ENCODE measurements at places on chromosomes 5 and 9.

- DNase-seq: no peak
Measured at GRCh38 chr5:15627109-15627508, 127.1 kb downstream of the FBXL7 start.

GRCh38 chr5:139667001-139667729, 19.0 kb downstream of the CXXC5 start:
- DNase-seq: no peak

- DNase-seq: no peak
Measured at GRCh38 chr5:172235132-172235780, 41.3 kb downstream of the EFCAB9 start.

DNA sequence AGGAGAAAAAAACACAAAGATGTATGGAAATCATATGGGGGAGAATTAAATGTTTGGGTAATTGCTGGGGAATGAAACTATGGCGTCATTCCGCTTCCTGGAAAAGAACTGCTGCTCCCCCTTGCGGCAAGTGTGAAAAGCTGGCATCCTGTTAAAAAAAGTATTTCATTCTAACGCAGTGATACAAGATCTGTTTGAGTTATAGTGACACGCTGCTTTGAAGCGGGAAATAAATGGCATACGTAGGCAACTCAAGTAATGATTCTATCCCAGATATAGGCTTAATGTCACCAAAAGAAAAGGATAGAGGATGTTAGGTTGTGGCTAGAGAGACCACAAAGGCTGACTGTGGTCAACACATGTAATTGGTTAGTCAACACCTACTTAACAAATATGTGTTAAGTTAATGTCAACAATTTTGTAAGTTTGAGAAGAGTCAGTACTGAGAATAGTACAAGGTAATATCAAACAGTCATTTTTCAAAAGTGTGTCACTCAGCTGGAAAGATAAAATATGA, 70.2 kb upstream of the ALDH1A1 start:
- DNase-seq: no peak

DNA sequence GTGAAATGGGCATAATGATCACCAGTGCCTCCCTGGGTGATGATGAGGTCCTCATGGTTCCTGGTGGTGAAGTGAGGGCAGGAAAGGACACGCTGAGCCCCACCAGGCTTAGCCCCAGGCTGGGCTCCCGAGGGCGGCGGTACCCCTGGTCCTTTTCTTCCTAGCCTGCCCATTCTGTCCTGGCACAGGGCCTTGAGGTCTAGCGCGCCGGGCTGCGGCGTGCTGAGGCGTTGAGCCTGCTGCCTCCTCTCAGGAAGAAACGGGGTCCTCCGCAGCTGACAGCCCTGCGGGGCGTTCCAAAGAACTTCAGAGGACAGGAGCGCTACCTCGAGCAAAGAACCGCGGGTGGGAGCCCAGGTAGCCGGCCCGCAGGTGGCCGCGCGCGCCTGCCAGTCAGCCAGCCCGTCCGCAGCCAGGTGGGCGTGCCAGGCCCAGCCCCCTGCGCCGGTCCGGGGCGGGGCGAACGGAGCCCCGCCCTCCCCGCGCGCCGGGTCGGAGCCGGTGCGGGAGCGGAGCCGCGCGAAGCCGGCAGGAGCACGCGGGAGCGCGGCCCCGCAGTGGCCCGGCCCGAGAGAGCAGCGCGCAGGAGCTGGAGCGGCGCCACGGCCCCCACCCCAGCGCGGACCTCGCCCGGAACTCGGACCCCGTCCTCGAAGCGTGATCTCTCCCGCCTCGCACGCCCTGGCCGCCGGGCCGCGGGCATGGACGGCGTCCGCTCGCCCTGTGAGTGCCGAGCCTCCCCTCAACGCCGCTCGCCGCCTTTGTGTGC, at the start of gene WNK2:
WNK2 (plus strand) TSS at position 477 of the 769 bp plus-strand sequence. CDS start 791 bp downstream, outside the sequence.
- no peak for DNase-seq

- no peak for DNase-seq
Measured at GRCh38 chr5:69368458-69369339, 621 bp downstream of the AK6 start.

- no peak for DNase-seq
Measured at GRCh38 chr5:42520203-42520602, 97.0 kb downstream of the GHR start.

- no peak for DNase-seq
Measured at GRCh38 chr9:131475956-131476776, 26.6 kb upstream of the POMT1 start.

- DNase-seq: no peak
Measured at GRCh38 chr9:12425878-12426864, 267.0 kb upstream of the TYRP1 start.

GRCh38 chr9:27785714-27786100, 212.4 kb upstream of the C9orf72 start:
- DNase-seq: no peak

- DNase-seq: no peak
Measured at GRCh38 chr5:127885176-127885575, 182.0 kb downstream of the CCDC192 start.

DNA sequence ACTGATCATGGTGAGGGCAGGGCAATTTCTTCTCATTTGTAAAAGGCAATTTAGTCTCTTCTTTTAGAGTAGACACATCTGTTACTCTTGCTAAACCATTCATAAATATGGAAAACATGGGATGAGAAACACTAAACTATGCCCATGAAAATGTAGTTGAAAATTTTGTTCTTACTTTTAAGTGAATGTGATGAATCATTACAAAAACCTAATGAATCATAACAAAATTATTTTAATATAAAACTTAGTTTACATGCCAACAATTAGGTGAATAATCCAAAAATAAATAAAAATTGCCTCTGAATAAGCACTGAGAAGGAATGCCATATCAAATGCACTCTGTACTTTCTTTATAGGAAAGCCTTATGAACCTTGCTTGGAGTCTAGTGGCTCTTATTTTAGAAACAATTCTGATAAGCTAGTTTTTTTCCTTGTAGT, 297.7 kb upstream of the EFNA5 start:
- DNase-seq: no peak

GRCh38 chr5:53674121-53674520, 113.7 kb downstream of the NDUFS4 start:
- DNase-seq: no peak

DNA sequence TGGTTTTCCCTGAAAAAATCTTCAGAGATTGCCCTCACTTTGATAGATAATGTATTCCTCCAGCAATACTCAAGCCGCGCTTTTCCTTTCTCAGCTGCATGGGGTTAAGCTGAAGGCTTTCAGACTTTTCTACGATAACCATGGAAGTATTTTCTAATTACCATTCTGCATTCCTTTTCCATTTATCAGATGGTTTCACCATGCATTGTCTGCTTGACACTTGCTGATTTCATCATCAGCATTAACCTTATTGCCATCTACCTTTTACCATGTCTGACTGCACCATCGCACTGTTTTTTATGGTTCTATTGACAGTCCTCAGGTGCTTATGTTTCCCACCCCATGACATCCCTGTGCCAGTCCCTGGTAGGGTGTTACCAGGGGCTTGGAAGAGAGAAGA, 91.6 kb downstream of the DMAC1 start:
- DNase-seq: no peak

DNA sequence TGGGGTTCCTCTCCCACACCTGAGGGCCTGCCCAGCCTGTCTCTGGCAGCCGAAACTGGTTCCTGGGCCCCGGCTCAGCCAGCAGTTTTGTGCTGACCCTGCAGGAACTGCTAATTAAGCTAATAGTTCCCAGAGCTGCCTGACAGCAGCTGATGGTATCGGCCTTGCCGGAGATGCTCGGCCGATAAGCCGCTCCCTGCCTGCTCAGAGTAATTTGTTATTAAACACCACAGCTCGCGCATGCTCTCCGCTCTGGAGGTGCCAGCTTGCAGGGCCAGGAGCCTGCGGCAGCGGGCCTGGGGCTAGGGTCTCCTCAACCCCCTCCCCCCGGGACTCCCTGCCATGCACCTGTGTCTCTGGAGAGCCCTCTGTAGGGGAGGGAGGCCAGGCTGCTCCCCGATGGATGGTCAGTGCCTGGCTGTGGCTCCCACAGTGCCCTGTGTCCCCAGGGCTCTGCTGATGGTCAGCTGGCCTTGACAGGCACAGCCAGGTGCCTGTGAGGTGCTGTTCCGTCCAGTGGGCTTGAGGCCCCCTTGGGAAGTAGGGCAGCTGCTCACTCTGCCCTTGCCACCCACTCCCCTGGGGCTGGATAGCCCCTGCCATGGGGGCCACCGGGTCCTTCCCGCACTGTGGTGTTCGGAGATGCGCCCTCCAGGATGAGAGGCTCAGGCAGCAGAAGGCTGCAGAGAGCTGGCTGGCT, 41.7 kb downstream of the RXRA start:
- DNase-seq: no peak

GRCh38 chr5:172866802-172867748, 33.0 kb downstream of the ERGIC1 start:
- DNase-seq: no peak

- no peak for DNase-seq
Measured at GRCh38 chr5:79745255-79745654, 55.6 kb downstream of the CMYA5 start.

GRCh38 chr5:178114325-178115135, 1.2 kb downstream of the N4BP3 start:
- DNase-seq: peak; percentile 39

- no peak for DNase-seq
Measured at GRCh38 chr5:121949885-121950284, 11.9 kb upstream of the SRFBP1 start.

DNA sequence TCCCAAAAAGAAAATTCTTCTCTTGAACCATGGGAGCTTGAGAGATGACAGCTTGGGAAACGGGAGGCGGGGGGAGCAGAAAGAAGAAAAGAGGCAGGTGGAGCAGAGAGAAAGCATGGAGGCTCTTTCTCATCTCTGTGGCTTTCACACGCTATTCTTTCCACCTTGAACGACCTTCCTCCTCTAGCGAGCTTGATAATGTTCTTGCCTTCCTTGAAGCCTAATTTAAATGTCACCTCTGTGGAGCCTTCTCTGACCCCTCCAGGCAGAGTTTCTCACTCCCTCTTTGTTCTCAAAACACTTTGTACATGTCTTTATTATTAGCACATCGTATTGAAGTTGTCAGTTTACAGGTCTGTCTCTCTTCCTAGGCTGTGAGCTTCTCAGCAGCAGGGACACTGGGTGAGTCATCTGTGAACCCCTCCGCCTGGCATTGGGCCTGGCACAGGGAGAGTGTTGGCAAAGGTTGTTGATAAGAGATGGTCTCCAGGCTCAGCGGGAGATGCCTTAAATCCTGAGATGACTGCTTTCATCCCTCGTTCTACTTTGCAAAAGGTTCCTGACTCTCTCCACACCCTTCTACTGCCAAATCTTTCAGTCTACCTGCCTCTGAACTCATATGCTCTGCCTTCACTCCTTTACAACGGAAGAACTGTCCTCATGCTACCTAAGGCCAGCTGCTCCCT, 14.1 kb upstream of the STRBP start:
- no peak for DNase-seq
